ENCODE measurements at places on chromosomes 11 and 22. TPM values are rescaled to one million over a fixed set of nuclear protein-coding genes. Genes with fewer than 3 reads are reported as not detected.

DNA sequence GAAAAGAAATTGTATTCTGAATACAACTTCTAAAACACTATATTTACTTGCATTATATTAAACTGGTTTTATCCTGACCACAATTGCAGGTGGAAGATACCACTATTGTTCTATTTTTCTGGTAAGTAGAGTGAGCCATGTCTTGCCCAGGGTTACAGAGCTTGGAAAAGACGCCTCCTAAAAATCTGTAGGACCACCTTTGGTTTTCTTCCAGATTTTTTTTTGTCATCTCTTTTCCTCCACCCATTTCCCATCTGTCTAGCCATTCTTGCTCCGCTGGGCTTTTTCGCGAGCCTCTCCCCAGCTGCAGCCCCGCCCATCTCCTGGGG is 294 bp upstream of the MTMR3 start:
- no peaks in the 10 kb centered on the region for H3K36me3 ChIP-seq
- H3K27ac ChIP-seq, result peak overlapping the region; percentile 95
- H3K4me3 ChIP-seq, result peak overlapping the region; percentile 99
- H3K4me1 ChIP-seq, result peaks cover 37% of the 10 kb centered on the region
- no peak for DNase-seq
- no peaks in the 10 kb centered on the region for H3K27me3 ChIP-seq

GRCh38 chr11:10742460-10743208 is 8.4 kb upstream of the CTR9 start:
- H3K4me1 ChIP-seq, result no peaks in the 10 kb centered on the region
- H3K4me3 ChIP-seq, result no peak overlapping the region
- no peak for DNase-seq
- H3K27ac ChIP-seq, result no peak overlapping the region
- H3K36me3 ChIP-seq, result no peaks in the 10 kb centered on the region
- H3K27me3 ChIP-seq, result no peaks in the 10 kb centered on the region

DNA sequence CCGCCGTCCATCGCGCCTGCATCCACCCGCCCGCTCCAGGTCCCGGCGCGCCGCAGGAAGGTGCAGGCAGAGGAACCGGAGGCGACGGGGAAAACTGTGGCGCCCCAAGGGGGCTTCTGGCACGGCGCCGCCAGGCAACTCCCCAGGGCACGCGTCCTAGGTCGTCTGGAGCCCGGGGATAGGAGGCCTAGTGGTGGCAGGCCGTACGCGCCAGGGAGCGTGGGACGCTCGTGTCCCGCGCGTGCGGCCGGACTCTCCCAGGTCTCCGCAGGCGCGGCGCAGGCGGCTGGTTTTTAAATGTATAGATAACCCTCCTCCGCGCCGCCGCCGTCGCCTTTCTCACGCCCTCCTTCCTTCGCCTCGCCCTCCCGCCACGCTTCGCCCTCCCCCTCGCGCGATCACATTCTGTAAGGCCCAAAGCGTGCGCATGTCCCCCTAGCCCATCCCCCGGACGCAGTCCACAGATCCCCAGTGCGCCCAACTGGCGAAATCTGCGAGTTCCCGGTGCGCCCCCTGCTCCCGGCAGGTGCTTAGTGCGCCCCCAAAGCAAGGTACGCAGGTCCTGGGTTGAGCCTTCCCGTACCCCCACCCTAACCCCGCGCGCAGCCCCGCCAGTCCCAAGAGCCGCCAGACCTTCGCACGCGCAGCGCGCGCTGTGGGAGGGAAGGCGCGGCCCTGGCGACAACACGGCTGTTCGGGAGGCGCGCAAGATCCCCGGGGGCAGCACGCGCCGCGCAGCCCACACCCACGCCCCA is at the start of gene ASCL2:
Gene ASCL2, minus strand, starts transcription at position 267 of the 755 bp plus-strand sequence. Its CDS starts 256 bp downstream, at position 11.
- peak within 1 kb of the TSS; percentile 62 for H3K4me3 ChIP-seq
- no peaks in the 10 kb centered on the region for H3K36me3 ChIP-seq
- peak; percentile 72 for DNase-seq
- H3K27ac ChIP-seq, result no peak within 1 kb of the TSS
- peaks cover 28% of the 10 kb centered on the region for H3K4me1 ChIP-seq

- H3K27ac ChIP-seq, result no peak overlapping the region
- H3K27me3 ChIP-seq, result no peaks in the 10 kb centered on the region
- DNase-seq, result no peak
- H3K4me3 ChIP-seq, result no peak overlapping the region
- no peaks in the 10 kb centered on the region for H3K36me3 ChIP-seq
These were observed 98.6 kb downstream of the TTC28 start for GRCh38 chr22:28581016-28581415.

The CSNK2A3 gene
- total RNA-seq, result 1.2 TPM

Data from esophagus muscularis mucosa (tissue), 4 donors.